ENCODE measurements at places on chromosomes 7 and 10.

GRCh38 chr10:8640301-8640700, 585.8 kb downstream of the GATA3 start:
- no peak for DNase-seq

DNA sequence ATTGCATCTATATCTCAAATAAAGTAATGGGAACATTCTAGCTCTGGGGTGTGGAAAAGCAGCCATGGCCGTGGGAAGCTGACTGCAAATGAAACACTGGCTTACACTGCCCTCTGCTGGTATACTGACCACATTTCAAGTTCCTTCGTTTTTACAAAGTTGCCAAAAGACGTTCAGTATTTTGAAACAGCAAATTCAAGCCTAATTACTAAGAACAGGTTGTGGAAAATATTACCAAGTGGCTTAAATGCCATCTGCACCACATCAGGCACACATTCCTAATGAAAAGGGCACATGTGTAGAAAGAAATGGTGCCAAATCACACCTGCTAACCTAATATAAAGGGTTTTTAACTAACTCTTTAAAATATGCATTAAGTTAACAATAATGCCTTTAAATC, 83.9 kb downstream of the JAZF1 start:
- no peak for DNase-seq

DNA sequence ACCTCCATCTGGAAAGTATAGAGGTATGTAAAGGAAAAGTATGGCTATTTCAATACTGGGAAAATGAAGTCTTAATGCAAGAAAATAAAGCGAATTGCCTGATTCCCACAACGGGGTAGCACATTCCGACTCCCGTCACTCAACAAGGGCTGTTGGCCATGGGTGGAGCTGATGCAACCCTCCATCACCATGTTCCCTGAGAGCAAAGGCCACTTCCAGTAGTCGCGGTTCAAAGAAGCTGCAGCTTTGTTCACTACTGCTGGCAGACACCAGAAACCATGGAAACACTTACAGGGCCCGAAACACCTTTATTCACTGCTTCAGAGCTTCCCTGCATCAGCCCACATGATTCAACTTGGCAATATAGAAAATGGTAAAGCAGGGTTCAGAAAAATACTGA, 44.0 kb downstream of the TMEM26 start:
- DNase-seq = no peak

DNA sequence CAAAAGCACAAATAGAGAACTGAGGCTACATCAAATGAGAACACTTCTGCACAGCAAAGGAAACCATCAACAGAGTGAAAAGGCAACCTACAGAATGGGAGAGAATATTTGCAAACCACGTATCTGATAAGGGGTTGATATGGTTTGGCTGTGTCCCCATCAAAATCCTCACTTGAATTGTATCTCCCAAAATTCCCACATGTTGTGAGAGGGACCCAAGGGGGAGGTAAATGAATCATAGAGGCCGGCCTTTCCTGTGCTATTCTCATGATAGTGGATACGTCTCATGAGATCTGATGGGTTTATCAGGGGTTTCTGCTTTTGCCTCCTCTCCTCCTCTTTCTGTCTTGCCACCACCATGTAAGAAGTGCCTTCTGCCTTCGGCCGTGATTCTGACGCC, 120.6 kb upstream of the FRMD4A start:
- DNase-seq = no peak

DNA sequence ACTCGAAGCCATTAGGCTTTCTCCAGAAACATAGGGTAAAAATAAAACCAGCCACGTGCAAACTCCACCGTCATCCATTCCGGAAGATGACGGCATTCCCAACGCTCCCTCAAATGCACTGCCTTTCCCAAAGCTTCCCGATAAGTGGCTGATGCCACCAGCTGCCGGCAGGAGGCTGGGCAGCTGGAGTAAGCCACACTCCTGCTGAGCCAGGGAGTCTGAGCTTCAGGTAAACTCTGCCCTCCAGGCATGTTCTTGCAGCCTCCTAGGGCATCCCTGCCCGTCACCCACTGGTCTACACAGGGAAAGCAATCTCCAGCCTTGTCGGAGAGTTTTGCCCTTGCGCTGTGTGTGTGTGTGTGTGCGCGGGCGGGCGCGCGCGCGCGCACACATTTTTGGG, 40.5 kb upstream of the TMEM273 start:
- no peak for DNase-seq

DNA sequence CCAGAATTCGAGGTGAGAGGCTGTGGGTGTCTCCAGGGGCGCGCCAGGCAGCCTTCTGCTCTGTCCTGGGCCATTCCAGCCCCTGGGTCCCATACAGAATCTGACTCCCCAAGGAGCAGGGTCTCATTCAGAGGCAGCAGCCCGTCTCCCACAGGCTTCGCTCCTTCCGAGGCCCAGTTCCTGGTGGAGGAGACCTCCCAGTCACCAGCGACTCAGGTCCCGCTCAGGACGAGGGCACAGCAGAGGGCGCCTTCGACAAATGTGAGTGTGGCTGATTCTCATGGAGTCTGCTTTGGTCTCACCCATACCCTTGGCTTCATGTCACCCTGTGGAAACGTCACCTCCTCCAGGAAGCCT, 81.8 kb upstream of the GPR26 start:
- no peak for DNase-seq

DNA sequence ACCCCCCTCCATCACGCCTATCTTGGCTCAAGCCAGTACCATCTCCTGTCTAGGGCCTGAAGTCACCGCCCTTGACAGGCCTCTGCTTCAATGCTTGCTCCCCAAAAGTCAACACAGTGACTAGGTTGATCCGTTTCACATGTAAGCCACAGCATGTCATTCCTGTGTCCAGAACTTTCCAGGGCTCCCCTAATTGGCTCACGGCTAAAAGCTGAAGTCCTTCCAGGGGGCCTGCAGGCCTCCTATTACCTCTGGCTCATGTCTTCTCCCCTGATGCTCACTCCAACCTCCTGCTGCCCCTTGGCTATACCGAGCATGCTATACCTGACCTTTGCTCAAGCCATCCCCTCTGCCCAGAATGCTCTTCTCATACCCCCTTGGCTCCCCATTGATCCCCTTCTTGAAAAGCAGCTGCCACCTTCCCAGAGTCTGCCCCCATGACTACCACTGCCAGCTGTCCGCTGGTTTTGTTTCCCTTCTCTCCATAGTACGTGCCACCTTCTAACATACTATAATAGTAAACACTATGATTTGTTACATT, 39.1 kb downstream of the CPXM2 start:
- DNase-seq = no peak

- no peak for DNase-seq
Measured at GRCh38 chr7:150803161-150803860, 2.7 kb downstream of the TMEM176A start.

DNA sequence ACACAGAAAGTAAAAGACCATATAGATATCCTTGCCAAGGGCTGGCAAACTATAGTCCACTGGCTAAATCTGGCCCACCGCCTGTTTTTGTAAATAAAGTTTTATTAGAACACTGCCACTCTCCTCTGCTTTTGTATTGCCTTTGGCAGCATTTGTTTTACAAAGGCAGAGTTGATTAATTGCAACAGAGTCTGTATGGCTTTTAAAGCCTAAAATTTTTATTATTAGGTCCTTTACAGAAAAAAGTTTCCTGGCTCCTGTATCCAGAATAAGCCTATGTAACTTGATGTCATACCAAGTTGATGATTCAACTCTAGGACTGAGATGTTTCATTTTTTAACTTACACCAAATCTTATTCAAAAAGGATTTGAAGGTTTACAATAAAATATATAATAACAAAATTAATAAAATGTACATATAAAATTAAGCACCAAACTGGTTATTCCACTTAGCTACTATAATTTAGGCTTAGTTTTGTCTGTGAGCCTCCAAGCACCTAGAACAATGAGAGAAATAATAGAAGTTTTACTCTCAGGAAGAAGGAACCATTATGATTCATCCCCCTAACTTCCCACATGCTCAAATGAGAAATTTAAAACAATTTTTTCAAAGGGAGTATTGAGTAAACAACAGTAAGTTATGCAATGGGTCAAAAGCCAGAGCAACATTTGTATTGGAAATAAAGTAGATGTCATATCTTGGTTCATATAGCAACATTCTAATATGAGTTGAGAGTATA, 31.9 kb downstream of the CPED1 start:
- DNase-seq = no peak

DNA sequence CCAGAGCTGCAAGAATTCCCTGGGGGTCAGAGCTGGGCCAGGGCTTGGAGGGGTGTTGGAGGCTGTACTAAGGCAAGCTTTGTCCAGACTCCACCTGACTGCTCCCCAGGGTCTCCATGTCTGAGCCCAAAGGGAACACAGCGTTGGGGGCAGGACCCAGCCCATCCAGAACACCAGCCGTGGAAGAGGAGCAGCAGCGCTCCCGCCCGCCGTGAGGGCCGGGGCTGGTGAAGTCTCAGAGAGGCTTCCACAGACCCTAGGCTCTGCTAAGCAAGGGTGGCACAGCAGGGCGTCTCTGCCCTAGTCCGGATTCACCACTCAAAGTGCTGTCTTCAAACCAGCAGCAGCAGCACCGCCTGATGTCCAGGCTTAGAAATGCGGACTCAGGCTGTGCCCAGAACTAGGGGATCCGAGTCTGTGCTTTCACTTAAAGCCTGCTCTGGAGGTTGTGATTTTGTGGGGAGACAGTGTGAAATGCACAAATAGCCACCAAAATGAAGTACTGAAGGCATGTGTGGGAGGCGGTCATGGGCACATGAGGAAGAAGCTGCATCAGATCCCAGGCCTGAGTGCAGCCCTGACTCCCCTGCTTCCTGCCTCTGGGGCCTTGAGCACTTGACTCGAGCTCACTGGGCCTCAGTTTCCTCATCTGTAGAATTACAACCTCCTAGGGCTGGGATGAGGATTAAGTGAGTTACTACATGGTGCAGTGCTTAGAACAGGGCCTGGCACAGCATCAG, 16.6 kb upstream of the AQP1 start:
- DNase-seq = no peak

GRCh38 chr7:41065663-41066062, 637.2 kb downstream of the INHBA start:
- DNase-seq = no peak

DNA sequence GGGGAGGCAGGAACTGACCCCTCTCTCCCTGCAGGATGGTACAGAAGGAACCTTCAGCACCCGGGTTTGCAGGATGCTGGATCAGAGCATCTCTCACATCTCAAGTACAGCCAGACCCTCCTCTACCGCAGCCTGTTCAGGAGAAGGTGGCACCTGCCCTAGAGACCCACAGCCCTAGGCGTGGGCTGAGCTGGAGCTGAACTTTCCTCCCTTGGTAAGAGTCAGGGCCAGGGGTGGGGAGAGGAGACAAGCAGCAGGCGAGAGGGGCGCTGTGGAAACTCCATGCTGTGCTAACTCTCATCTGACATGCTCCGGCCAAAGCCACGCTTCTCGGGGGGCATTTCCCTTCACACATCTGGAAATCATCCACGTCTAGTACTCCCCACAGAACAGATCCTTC, 154.4 kb downstream of the DIP2C start:
- DNase-seq = no peak

DNA sequence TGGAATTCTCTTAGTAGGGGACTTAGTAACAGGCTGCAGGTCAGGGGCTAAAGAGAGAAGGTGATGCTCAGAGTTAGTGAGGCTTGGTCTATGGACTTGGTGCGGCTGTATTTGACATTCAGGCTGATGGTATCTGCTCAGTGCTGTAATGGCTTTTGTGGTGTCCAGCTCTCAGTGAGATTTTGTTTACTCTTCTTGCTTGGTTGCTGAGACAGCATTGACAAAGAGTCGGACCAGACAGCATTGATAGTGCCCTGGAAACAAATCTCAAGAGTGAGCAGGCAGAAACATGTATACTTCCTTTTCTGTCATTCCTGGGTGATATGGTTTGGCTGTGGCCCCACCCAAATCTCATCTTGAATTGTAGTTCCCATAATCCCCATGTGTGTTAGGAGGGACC, 202.0 kb downstream of the STK31 start:
- DNase-seq = no peak

GRCh38 chr7:4753598-4754432, 21.6 kb upstream of the AP5Z1 start:
- peak; percentile 74 for DNase-seq

DNA sequence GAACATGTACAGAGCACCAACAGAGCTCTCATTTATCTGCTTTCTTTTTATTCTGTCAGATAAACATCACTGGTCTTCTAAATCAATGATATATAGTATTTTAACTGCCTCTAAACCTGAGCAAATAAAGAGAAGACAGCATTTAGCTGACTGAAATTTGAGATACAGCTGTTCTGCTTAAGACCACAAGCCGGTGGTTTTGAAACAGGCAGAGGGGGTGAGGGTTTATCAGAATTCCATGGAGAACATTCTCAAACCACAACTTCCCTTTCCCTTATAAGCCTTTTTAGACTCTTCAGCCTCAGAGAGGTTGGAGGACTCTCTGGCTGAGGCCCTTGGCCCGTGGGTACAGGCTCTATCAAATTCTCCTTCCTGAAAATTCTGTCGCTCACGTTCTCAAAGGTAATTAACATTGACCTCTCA, 87.4 kb upstream of the RSU1 start:
- no peak for DNase-seq

GRCh38 chr10:106424054-106424453, 740.5 kb downstream of the SORCS1 start:
- DNase-seq = no peak

- no peak for DNase-seq
Measured at GRCh38 chr10:49283491-49283890, 15.5 kb upstream of the C10orf71 start.

GRCh38 chr10:95414016-95414830, 123.4 kb upstream of the PDLIM1 start:
- no peak for DNase-seq

DNA sequence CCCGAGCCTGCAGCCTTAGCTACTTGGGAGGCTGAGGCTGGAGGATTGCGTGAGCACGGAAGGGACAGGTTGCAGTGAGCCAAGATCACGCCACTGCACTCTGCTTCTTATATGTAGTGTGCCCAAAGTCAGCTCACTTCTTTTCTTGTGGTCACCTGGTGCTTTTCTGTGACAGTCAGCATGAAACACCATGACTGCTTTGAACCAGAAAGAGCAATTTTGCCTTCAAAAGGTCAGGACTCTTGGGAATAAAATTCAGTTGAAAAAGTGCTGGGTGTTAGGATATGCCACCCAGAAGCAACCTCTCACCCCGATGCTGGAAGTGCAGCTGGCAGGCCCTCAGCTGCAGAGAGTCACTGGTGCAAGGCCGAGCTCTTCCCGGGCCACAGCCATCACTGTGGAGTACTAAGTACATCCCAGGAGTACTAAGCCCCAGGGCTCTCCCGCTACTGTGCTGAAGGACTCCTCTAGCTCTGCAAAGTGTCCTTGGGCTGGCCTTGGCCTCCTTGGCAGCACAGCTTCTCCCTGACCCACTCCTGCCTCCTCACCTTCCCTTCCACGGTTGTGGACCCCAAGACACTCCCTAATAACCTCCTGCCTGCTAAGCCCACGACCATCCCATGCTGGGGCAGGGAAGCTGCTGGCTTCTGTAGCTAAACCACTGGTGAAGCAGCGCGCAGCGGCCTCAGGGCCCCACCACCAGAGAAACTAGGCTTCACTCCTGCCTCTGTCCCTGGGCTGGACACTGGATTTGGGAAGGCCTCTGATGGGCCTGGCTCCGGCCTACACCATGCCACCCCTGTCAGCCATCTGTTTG, 17.6 kb upstream of the GDI2 start:
- DNase-seq = no peak

GRCh38 chr7:38855386-38855785, 53.6 kb downstream of the VPS41 start:
- DNase-seq = no peak

- DNase-seq = no peak
Measured at GRCh38 chr7:70775570-70776156, 356.3 kb upstream of the GALNT17 start.

GRCh38 chr10:72407927-72408600, 53.3 kb upstream of the DNAJB12 start:
- no peak for DNase-seq

- DNase-seq = no peak
Measured at GRCh38 chr10:61397175-61397986, 55.8 kb downstream of the TMEM26 start.

GRCh38 chr7:53315981-53316380, 280.5 kb downstream of the POM121L12 start:
- no peak for DNase-seq
